Upper lobe of left lung (tissue), 6 donors: ENCODE measurements at places on chromosomes 6 and 20. TPM values are rescaled to one million over a fixed set of nuclear protein-coding genes. Genes with fewer than 3 reads are reported as not detected.

Gene ADGB
- 1.4 TPM for total RNA-seq

- no peaks in the 10 kb centered on the region for H3K4me1 ChIP-seq
- H3K36me3 ChIP-seq, result no peaks in the 10 kb centered on the region
- no peak for DNase-seq
- no peak overlapping the region for H3K4me3 ChIP-seq
- H3K27ac ChIP-seq, result no peak overlapping the region
- H3K27me3 ChIP-seq, result no peaks in the 10 kb centered on the region
Measured at GRCh38 chr6:84554074-84554473, 210.3 kb downstream of the TBX18 start.

DNA sequence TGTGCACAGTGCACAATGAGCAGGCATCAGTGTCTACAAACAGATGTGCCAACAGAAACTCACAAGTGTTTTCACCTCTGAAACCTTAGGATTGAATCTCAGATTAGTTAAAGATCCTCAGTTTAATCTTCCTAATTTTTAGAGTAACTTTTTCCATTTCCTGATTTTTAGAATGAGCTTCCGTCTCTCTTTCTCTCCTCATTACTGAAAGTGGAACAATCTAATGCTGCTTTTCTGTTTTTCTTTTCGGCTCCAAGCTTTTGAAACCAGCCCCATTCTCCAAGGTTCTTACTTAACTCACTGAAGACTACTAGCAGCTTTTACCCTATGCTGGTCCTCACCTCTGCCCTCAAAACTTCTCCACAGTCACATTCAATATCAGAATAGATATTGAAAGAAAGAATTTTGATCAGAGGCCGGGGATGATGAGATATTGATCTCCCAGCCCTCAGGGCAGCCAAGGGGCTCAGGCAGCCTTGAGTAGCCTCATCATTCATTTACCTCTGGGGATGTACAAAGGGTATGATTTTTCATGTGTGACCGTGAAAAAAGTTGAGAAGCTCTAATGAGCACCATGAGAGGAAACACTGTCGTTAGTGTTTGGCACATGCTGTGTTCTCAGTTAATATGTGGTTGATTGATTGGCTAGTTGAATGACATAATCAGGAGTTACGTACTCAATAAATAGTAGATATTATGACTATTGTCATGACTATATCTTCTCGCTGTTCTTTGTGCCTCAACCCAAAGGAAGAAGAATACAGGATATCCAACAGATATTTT is 11.9 kb upstream of the STK38 start:
- no peak for DNase-seq
- no peaks in the 10 kb centered on the region for H3K27me3 ChIP-seq
- no peak overlapping the region for H3K27ac ChIP-seq
- H3K4me3 ChIP-seq, result no peak overlapping the region

DNA sequence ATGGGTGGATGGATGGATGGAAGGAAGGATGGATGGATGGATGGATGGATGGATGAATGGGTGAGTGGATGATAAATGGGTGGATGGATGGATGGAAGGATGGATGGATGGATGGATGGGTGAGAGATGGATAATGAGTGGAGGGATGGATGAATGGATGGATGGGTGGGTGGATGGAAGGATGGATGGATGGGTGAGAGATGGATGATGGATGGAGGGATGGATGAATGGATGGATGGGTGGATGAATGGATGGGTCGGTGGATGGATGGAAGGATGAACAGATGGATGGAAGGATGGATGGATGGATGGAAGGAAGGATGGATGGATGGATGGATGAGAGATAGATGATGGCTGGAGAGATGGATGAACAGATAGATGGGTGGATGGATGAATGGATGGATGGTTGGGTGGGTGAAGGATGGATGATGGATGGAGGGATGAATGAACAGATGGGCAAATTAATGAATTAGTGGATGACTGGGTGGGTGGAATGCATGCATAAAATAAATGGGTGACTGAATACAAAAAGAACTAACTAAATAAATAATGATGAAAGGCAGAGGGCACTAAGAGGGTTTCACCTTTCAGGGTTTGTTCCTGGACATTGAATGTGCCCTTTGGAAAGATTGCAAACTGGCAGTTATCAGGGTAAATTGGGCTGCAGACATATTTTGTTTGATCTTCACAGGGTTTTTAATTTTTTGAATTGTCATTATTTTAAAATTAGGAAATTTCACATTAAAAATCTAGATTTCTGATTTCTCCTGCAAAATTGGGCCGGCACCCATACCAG is 50.9 kb upstream of the PTPN1 start:
- no peak for DNase-seq
- H3K27me3 ChIP-seq, result no peaks in the 10 kb centered on the region
- peaks cover 33% of the 10 kb centered on the region for H3K4me1 ChIP-seq
- no peaks in the 10 kb centered on the region for H3K36me3 ChIP-seq
- no peak overlapping the region for H3K27ac ChIP-seq

Gene PBOV1
- total RNA-seq, result not detected

DNA sequence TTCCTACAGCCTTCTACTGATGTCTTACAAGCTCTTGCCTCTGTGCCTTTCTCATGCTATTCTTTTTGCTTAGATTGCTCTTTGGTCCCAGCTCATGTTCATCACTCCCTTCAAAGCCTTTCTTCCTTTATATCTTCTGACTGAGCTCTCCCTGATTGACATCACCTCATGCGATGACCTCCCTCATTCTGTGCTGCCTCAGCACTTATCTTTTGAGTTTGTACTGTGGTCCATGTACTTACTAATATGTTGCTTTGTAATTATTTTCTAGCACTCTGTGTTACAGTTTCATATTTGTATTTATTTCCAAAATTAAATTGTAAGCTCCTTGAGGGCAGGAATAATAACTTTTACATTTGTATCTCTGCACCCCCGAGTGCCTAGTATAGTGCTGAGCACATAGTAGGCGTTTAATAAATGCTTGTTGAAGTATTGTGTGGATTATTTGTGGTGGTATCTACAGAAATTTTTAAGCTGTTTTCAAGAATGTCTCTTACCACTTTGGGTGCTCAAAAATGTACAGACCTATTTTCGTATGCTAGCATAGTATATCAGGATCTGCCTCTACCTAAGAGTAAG is 17.4 kb downstream of the ZKSCAN8 start:
- peaks cover 3% of the 10 kb centered on the region for H3K4me1 ChIP-seq
- H3K4me3 ChIP-seq, result no peak overlapping the region
- H3K36me3 ChIP-seq, result no peaks in the 10 kb centered on the region
